ENCODE measurements at places on chromosomes 16 and 17.

DNA sequence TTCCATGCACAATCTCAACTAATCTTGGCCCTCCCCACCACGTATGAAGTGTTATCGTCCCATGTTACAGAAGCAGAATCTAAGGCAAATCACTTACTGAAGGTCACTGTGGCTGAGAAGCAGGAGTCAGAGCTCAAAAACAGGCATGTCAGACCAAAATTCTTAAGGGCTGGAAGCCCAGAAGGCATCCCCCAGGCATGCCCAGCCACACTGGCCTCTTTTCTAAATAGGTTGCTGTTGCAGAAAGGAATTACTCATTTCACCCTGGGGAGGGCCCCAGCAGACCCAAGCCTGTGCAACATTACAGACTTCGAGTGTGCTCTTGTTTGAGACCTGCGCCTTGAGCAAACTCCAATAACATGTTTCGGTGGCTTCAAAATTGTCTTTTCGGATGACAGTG, 194.1 kb downstream of the RBFOX1 start:
- DNase-seq = no peak

GRCh38 chr17:27490391-27490790, 34.1 kb downstream of the KSR1 start:
- DNase-seq = no peak

- DNase-seq = no peak
These were observed 26.1 kb upstream of the KDM8 start for GRCh38 chr16:27177031-27177774.

DNA sequence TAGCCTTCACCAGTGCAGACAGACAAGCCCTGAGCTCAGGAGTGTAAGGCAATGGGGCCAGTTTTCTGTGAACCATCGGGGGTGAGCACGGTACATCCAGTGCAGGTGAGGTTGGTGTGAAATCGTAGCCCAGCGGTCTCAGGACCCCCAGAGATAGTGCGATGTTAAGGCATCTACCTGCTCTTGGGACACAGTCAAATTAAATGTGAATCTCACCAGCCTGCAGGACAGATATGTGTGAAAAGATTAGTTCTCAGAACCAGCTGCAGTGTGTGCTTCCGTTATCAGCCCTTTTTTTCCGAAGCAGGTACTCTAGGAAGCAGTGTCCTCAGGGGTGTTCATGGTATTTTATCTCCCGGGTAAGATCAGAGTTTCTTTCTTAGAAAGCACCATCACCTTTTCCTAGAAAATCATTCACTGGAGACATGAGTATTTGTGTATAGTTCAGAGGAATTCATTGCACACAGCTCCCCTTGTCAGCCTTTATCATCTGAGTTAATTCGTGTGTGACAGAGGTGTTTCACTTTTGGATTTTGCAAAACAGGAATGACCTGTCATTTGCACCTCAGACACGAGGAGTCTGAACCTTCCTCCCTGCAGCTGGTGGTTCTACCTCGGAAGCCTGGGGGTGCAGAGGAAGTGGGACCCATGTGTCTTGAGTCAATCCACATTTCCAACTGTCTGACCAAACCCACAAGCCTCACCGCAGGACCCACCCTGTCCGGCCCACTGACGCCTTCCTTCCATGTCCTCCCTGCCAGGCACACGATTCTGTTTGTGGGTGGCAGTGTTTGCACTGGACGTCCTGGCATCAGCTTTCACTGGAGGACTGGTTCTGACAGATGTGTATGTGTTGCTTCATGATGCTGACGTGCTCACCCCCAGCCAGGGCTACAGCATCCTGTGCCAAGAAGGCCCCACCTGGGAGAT, 107.8 kb downstream of the CLEC16A start:
- no peak for DNase-seq

DNA sequence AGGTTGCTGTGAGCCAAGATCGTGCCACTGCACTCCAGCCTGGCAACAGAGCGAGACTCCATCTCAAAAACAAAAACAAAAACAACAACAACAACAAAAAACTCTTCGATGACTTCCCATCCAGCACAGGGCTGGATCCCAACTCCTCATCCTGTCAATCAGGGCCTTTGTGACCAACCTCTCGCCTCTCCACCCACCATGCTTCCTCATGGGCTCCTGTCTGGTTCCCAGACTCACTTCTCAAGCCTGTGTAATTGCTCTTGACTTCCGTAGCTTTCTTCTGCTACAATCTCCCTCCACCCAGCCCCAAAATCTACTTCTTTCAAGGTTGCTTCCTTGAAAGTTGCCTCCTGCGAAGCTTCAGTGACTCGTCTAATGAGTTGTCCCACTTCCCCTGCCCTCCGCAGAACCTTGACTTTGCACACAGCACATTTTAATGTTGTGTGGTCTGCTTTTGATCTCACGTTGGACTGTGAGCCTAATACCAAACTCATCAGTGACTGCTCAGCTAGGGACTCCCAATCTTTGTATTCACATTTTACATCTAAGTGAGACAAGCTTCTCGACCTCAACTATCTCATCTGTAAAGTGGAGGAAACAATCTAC, 936 bp upstream of the RASL10B start:
- DNase-seq = no peak

DNA sequence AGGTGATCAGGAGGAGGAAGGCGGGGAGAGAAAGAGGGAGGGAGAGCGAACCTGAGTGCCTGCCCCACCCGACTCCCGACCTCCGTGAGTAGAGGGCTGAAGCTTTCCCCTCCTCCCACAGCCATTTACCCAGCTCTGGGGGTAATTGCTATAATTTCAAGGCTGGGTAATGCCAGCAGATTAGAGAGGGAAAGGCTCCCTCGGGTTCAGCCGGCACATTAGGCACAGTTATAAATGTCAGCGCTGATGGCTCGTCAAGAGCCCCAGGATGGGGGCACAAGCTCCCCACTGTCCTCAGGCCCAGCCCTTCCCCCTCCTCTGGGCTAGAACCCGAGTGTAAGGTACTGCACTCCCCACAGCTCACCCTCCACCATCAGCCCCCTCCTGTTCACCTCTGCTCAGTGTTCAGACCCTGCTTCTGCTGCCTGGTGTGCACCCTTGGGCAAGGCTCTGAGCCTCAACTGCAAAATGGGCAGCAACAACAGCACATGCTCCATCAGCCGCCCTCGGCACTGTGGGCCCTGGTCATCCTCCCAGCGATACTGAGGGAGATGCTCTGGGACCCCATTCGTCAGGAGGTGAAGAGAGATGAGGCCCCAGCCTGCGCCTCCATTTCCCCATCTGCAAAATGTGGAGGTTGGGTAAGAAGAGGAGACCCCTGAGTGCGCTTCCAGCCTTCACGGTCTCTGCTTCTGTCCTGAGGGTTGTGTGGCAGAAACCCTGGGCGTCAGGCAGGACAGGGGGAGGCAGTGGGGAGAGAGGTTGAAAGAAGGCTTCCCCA, 77.2 kb downstream of the NT5M start:
- no peak for DNase-seq

- DNase-seq = no peak
These were observed 56.3 kb downstream of the SLFN5 start for GRCh38 chr17:35299135-35299534.

DNA sequence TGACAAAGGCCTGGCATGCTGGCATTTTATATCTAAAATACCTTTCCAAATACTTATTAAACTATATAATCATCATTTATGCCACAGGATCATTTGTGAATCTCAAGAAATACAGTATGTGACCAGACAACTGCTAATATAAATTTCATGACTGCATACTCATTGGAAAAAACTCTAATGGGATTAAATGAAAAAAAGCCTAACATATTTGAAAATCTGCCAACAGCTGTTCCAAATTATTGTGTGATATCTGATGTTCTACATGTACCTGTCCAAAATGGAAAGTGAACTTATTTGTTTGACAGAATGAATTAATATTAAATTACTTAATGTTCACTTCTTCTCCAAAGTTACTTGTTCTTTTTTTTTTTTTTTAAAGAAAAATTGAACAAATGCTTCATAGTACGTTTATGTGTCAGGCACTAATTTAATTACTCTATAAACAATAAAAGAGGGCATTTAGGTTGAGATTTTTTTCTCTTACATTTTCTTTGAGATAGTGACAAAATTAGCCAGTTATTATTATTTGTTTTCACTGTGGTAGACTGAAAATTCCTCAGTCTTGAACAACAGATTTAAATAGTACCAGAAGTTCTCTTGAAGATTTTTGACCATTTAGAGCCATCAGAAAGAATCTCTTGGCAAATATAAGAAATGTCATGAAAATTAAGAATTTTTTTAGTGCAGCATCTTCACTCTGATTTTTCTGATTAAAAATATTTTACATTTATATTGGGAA, 114.0 kb downstream of the FTO start:
- DNase-seq = no peak

GRCh38 chr17:76709077-76709950, 1.5 kb downstream of the MXRA7 start:
- DNase-seq = peak; percentile 35

DNA sequence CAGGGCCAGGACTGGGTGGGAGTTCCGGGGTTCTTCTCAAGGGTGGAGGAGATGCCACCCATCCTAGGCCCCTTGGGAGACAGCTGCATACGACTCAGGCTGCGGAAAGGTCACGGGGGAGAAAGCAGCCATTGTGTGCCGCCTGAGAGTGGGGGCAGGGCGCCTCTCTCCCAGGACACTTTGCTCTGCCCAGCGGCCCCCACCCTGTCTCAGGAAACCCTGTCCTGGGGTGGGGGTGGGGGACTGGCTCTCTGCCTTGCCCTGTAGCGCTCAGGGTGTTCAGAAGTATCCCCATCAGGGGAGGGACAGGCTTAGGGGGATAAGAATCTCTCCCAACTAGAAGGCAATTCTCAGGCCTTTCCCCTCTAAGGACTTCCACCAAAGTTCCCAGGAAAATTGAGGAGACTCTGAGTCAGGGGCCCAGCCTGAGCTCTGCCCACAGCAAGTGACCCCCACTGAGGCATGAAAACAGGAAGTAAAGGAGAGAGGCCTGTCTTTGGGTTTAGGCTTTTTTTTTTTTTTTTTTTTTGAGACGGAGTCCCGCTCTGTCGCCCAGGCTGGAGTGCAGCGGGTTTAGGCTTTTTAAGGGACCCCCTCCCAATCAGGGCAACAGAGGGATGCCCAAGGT, 4.9 kb downstream of the GIT1 start:
- no peak for DNase-seq

GRCh38 chr16:25040543-25040942, 25.4 kb upstream of the ARHGAP17 start:
- DNase-seq = no peak

GRCh38 chr17:19383681-19384470, 3.1 kb downstream of the MFAP4 start:
- DNase-seq = no peak

- DNase-seq = no peak
These were observed 23.2 kb downstream of the KRT23 start for GRCh38 chr17:40914075-40914855.

DNA sequence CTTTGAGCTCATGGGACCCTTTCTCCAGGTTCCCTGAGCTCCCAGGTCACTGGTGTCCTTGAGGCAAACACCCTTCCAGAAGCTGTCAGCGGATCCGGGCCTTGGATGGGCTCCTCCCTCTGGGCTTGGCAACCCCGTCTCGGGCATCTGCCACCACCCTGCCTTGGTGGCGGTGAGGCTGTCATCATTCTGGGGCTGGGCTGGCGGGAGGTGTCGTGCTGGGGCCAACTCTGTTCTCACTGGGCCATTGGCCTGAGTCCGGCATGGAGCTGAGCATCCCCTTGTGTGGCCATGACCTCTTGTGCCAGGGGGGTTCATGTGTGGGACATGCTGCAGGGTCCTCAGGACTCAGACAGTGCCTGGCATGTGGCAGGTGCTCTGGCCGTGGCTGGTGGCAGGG, 197.6 kb downstream of the LAT start:
- DNase-seq = no peak

GRCh38 chr17:80252871-80253270, 7.8 kb upstream of the RNF213 start:
- peak; percentile 54 for DNase-seq

GRCh38 chr16:9821331-9821730, 360.9 kb downstream of the GRIN2A start:
- no peak for DNase-seq

- DNase-seq = no peak
These were observed 3.1 kb upstream of the NFATC3 start for GRCh38 chr16:68081861-68082628.

- no peak for DNase-seq
These were observed 8.9 kb downstream of the C16orf86 start for GRCh38 chr16:67675579-67675935.

- no peak for DNase-seq
These were observed 48.0 kb upstream of the CDYL2 start for GRCh38 chr16:80852261-80852872.

DNA sequence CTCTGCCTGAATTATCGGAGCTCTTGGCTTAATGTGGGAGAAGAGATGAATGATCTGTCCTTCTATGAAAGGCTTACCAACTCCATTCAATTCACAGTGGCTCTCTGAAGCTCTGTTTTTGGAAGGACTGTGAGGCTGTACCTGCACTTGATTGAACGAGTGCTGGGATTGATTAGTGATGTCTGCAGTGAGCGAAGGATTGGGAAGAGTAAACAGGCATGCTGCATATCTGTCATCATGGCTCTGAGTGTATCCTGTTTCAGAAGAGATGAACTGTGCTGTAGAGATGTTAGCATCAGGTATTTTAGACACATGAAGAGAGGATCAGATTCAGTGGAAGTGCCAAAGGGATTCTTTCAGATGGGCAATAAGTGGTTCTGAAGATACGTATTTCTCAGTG, 564.0 kb downstream of the MAF start:
- DNase-seq = no peak

DNA sequence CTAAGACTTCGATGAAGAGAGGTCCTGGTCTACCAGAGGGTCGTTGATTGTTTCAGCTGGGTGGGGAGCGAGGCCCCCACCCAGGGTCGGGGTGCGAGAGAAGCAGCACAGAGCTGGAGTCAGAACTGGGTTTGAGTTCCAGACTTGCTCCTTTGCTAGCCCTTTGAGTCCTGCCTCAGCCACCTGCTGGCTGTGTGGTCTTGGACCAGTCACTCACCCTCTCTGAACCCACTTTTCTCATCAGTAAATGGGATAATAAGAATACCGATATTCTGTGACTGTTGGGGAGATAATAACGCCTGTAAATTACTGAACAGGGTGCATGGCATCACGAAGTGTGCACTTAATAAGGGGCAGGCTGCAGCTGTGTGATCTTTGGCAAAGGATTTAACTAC, 427 bp upstream of the MMP28 start:
- no peak for DNase-seq

- no peak for DNase-seq
These were observed 14.0 kb upstream of the OR1E2 start for GRCh38 chr17:3447625-3448024.

- peak; percentile 10 for DNase-seq
These were observed 38.2 kb upstream of the PIRT start for GRCh38 chr17:10875984-10876555.

DNA sequence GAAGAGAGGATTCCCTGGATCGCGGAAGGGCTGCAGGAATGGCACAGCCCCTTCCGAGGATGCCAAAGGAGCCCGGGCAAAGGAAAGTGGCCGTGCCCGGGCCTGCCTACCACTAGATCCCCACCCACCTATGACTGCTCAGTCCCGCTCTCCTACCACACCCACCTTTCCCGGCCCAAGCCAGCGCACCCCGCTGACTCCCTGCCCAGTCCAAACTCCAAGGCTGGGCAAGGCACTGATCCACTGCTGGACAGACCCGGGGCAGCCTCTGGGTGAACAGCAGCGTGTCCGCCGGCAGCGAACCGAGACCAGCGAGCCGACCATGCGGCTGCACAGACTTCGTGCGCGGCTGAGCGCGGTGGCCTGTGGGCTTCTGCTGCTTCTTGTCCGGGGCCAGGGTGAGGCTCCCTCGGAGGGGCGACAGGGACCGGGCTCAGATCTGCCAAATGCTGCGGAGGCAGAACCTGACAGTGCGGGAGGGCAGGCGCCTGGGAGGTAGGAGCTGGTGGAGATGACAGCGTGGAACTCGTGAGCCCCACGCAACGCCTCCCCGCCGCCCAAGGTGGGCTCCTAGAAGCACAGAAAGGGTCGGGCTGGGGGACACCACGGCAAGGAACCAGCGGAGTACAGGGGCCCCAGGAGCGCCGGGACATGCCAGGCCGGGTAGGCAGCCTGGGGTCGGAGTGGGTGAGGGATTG, at the start of gene CES2:
Gene CES2, plus strand, starts transcription at position 203 of the 698 bp plus-strand sequence. Its CDS starts 120 bp downstream, at position 323.
- DNase-seq = no peak
